ENCODE measurements at places on chromosomes 12 and 14. TPM values are rescaled to one million over a fixed set of nuclear protein-coding genes. Genes with fewer than 3 reads are reported as not detected.

The COQ10A gene
- total RNA-seq, result 12.5 TPM

The PELI2 gene
- 16.4 TPM for total RNA-seq

The RFLNA gene
- 8.8 TPM for total RNA-seq

The SMCO2 gene
- 0.46 TPM for total RNA-seq

The VWF gene
- 18.5 TPM for total RNA-seq

The ZDHHC22 gene
- total RNA-seq, result 31.1 TPM

The DNAJC22 gene
- 0.92 TPM for total RNA-seq

The MAGOHB gene
- total RNA-seq, result 15.9 TPM

The DDX47 gene
- total RNA-seq, result 57.2 TPM
